ENCODE measurements at places on chromosomes 13 and 19. TPM values are rescaled to one million over a fixed set of nuclear protein-coding genes. Genes with fewer than 3 reads are reported as not detected.

MEIS3 gene
- total RNA-seq, result not detected

SPIB gene
- 5.6 TPM for total RNA-seq

CEACAM20 gene
- not detected for total RNA-seq

IGFL1 gene
- not detected for total RNA-seq

ICAM4 gene
- total RNA-seq, result 7.9 TPM

LACC1 gene
- 3.8 TPM for total RNA-seq

PLPP2 gene
- under 0.01 TPM for total RNA-seq

SIPA1L3 gene
- 12.8 TPM for total RNA-seq

HNRNPUL1 gene
- 171 TPM for total RNA-seq

ARRDC5 gene
- total RNA-seq, result 4.3 TPM

MYPOP gene
- total RNA-seq, result 1.3 TPM

LILRA2 gene
- total RNA-seq, result 41.5 TPM

CEACAM18 gene
- total RNA-seq, result not detected
